ENCODE measurements at places on chromosomes 12 and 14.

DNA sequence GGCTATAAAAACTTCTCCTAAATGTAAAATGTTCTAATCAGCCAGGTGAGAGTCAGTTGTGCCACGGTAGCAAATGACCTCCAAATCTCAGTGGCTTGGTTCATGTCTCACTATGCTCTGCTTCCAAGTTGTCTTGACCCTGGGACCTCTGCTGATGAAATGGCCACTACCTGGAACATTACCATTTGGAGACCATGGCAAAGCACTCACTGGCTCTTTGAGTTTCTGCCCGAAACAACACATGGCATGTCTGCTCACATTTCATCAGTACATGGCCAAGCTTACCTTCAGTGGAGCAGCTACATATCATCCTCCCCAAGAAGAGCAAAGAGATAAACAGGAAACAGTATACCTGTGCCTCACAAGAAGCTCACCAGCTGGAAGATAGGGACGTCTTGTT is 40.2 kb downstream of the PLEKHG7 start:
- no peak for DNase-seq

GRCh38 chr12:128844031-128844635 is 9.1 kb upstream of the GLT1D1 start:
- no peak for DNase-seq

DNA sequence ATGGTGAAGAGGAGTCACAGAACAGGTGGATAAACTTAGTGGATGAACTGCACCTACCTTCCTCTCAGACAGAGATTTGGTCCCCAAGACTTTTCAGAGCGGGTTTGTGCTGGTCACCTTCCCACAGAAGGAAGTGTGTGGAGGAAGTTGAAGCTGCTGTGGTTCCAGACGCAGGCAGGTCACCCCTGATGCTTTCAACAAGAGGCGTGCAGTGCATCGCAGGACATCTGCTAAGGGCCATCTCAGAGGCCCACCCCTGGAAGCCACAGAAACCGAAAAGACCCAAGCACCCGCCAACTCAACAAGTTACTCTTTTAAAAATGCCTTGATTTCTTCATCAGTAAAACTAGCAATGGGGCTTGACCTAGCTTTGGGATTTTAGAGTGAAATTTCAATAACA is 1.0 kb upstream of the GPX2 start:
- DNase-seq: no peak

- no peak for DNase-seq
These were observed 35.5 kb downstream of the PLXNC1 start for GRCh38 chr12:94183708-94184379.

DNA sequence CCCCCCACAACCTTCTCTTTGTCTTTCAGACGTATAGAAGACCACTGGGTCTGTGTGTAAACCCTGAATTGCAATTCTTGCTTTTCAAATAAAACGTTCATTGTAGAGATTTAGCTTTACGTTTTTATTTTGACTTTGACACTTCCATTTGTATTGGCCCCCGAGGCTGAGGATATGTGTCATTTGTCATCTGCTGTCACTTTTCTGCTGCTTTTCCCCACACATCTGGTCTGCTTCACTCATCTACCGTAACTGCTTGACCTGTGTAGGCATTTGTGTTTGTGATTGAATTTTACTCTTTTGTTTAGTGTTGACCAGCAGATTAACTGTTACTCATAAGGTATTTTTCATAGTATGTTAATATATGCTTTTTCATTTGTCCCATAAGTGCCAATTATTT is 157.2 kb upstream of the SYT10 start:
- DNase-seq: no peak

GRCh38 chr12:100399095-100399494 is 42.2 kb downstream of the SLC17A8 start:
- no peak for DNase-seq
